ENCODE measurements at places on chromosomes 5 and 9.

DNA sequence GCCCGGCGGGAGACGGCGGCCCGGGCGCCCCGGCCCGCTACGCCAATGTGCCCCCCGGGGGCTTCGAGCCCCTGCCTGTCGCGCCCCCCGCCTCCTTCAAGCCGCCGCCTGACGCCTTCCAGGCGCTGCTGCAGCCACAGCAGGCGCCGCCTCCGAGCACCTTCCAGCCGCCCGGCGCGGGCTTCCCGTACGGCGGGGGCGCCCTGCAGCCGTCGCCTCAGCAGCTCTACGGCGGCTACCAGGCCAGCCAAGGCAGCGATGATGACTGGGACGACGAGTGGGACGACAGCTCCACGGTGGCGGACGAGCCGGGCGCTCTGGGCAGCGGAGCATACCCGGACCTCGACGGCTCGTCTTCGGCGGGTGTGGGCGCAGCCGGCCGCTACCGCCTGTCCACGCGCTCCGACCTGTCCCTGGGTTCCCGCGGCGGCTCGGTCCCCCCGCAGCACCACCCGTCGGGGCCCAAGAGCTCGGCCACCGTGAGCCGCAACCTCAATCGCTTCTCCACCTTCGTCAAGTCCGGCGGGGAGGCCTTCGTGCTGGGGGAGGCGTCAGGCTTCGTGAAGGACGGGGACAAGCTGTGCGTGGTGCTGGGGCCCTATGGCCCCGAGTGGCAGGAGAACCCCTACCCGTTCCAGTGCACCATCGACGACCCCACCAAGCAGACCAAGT lies 723 bp downstream of the SNX18 start:
- peak; percentile 35 for DNase-seq

- no peak for DNase-seq
These were observed 71.8 kb downstream of the PRRT1B start for GRCh38 chr9:131616983-131617604.

GRCh38 chr5:34037726-34038125 lies 5.3 kb downstream of the C1QTNF3 start:
- no peak for DNase-seq

DNA sequence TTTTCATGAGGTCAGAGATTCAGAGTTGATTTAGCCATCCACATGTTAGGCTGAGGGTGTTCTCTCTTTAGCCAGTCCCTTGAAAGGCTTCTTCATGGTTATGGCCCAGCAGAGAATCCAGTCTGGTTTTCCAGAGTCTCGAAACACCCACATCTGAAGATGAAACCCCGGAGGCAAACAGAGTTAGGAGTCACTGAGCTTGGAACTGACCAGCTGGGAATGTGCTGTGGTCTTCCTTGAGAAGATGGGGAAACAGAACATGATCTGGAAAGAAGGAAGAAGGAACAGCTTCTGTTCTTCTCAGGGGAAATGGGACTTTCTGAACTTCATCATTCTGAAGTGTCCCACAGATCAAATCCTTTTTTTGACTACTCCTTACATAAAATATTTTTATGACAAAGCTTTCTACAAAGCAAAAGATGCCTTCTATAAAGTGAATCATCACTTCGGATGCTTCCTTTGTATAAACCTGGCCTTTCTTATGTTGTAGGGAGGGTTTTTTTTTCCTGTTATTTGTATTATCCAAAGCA lies 45.4 kb downstream of the ZNF618 start:
- no peak for DNase-seq

GRCh38 chr9:96236854-96237550 lies 65.0 kb downstream of the HSD17B3 start:
- no peak for DNase-seq

- DNase-seq: no peak
These were observed 88.6 kb upstream of the GAS1 start for GRCh38 chr9:87035879-87036278.

DNA sequence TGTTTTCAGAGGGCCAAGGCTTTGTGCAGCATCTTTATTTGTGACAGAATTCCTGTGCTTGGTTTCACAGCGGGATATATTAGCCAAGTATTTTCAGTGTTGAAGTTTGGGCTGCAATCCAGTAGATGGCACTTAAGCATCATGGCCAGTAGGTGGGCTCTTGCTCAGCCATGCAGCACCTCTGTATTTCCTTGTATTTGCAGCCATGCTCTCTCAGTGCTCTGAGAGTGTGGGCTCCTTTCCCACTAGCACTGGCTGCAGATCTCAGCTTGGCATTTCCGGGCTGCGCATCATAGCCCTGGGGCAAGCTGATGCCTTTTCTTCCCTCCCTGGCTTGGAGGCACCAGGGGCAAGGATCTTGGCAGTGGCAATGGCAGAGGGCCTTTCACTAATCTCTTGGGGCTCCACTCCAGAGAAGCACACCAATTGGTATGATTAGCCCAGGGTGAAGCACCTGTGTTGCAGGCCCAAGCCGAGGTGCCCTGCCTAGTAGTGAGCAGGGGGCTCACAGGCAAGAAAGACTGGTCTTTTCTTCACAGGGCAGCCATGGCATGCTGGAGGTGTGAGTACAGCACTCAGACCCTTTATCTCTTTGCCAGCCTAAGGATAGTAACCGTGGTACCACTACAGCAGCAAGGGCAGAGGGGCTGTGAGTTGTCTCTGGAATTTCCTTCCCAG lies 48.3 kb downstream of the SLCO6A1 start:
- no peak for DNase-seq

DNA sequence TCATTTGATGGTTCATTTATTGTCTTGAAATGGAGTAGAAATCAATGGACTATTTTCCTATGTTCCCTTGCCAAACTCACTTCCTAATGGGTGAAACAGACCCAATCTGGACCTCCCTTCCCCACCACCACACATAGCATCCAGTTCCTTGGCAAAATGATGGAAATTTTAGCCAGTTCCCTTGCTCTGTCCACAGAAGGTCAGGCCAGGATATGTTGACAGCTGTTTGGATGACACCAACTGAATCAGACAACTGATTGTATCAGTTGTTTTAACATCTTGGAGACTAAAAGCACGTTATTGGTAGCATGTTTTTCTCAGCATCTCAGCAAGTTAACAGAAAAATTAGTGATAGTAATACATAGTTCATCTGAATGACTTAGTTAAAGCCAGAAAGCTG lies 534.8 kb downstream of the PSAT1 start:
- DNase-seq: no peak

- DNase-seq: no peak
These were observed 17.6 kb upstream of the ADAM19 start for GRCh38 chr5:157593052-157593757.

DNA sequence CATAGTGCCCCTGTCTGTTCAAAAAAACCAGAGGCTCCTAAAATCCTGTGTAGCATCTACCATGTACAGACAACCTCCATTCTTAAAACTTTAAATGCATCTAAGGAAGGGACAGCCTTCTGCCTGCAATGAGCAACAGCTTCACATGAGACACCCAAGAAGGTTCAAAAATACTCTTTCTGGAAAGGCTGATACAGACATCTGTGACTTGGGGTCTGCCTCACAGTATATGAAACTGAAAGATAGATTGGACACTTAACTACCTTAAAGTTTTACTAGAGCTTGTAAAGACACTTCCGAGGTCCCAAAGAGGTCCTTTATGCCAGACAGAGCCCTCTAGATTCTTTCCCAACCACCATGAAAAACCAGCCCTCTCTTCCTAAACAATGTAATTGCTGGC lies 28.2 kb upstream of the CATSPER3 start:
- DNase-seq: no peak

DNA sequence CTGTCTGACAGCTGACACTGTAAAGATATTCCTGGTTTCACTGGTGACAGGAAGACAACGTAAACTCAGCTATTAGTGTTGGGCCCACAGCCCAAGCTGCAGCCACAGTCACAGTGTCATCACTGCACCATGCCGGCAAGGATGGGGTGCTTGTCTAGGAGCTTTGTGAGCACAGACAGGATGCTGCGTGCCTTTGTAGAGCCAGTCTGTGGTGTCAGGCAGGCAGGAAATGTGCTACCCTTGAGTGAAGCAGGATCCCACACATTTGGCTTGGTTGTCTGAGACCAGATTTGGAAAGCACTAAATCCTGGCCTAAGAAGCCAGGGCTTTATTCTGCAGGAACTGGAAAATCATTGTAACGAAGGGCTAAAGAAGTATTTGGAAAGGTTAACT lies 121.6 kb upstream of the ADAMTS16 start:
- DNase-seq: no peak

GRCh38 chr9:95512709-95513095 lies 4.1 kb downstream of the PTCH1 start:
- DNase-seq: no peak

DNA sequence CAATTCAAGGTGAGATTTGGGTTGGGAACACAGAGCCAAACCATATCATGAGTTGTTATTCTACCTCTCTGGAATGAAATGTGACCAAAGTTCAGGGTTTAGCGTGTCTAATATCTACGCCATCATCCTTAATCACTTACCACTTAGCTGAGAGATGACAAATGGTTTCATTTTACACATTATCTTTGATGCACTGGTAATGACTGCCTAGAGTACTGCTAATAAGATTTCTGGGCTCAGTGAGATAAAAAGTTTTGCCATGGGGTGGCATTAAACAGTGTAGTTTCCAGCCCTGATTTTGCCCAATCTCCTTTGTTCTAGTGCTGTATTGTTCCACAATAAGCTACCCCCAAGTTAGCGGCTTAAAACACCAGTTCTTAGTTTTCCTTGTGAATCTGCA lies 367.2 kb downstream of the MLLT3 start:
- DNase-seq: no peak

GRCh38 chr9:90365666-90366065 lies 277.0 kb downstream of the DIRAS2 start:
- DNase-seq: no peak

GRCh38 chr9:79883073-79883645 lies 311.4 kb downstream of the TLE4 start:
- no peak for DNase-seq

DNA sequence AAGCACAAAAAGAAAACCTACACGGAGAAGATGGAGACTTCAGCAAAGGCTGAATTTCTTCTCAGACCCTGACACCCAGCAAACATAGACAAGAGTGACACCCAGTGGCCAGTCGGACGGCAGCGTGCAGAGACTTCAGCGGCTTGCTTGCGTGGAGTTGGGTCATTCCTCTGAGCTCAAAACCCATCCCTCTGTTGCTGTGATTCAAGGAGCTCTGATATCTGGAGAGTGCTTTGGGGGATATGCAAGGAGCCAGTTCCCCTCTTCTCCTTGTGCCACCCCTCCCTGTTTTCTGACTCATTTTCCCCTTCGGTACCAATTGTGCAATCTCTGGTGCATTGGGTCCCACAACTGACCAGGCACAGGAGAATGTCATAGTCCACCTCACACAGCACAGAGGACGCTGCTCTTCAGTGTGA lies 27.5 kb downstream of the SH3TC2 start:
- DNase-seq: no peak

Data from GM12892 (cell line).